ENCODE measurements at places on chromosomes 1 and 21. TPM values are rescaled to one million over a fixed set of nuclear protein-coding genes. Genes with fewer than 3 reads are reported as not detected.

The FCGR2B gene
- not detected for total RNA-seq

The FAM78B gene
- 0.13 TPM for total RNA-seq

The MORC3 gene
- 21.0 TPM for total RNA-seq

The HPCA gene
- not detected for total RNA-seq

- no peak overlapping the region for H3K27ac ChIP-seq
- peaks cover 1% of the 10 kb centered on the region for H3K27me3 ChIP-seq
- peaks cover 27% of the 10 kb centered on the region for H3K4me1 ChIP-seq
- no peaks in the 10 kb centered on the region for H3K36me3 ChIP-seq
- no peak for DNase-seq
These were observed 1.3 kb downstream of the PKP1 start for GRCh38 chr1:201284636-201285035.

The IFI44L gene
- total RNA-seq = 29.7 TPM

DNA sequence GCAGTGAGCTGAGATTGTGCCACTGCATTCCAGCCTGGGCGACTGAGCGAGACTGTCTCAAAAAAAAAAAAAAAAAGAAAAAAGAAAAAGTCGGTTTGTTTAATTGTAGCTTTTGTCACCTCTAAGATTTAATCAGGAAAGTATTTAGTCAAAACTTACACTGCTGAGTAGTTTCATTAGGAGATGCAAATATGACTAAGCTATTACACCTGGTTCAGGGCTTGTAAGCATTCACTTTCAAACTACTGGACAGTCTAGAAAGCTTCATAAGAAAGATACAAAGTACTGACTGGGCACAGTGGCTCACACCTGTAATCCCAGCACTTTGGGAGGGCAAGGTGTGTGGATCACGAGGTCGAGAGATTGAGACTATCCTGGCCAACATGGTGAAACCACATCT, 75.9 kb upstream of the CACYBP start:
- H3K36me3 ChIP-seq = no peaks in the 10 kb centered on the region
- H3K4me1 ChIP-seq = no peaks in the 10 kb centered on the region
- H3K27ac ChIP-seq = no peak overlapping the region
- H3K4me3 ChIP-seq = no peak overlapping the region
- no peaks in the 10 kb centered on the region for H3K27me3 ChIP-seq

DNA sequence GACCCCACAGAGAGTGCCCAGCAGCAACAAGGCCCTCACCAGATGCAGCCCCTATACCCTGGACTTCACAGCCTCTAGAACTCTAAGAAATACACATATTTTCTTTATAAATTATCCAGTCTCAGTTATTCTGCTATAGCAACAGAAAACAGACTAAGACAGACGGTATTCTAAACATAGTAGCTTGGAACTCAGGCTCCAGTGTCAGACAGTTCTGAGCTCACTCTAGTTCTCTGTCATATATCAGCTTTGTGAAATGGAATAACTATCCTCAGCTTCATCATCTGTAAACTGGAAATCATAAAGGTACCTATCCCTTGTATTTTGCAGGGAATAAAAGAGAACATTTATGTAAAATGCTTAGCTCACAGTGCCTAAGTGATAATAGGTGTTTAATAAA, 127.4 kb downstream of the GLUL start:
- H3K36me3 ChIP-seq = no peaks in the 10 kb centered on the region
- peaks cover 9% of the 10 kb centered on the region for H3K4me1 ChIP-seq
- no peak overlapping the region for H3K4me3 ChIP-seq

DNA sequence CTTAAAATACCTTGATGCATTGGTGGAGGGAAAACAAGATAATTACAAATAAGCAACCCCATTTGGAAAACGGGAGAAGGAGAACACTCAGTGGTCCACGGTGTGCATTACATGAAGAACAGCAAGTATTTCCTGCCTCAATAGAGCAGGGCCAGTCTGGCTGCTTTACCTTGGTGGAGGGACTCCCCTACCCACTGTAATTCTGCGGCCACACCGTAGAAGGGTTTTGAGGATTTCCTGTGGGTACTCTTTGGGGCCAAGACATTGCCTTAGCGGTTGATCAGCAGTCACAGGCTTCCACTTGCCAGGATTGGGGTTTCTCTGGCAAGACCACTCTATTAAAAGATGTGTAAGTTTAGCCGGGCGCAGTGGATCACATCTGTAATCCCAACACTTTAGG, 16.3 kb upstream of the TMEM54 start:
- H3K4me3 ChIP-seq = no peak overlapping the region
- peaks cover 10% of the 10 kb centered on the region for H3K4me1 ChIP-seq
- H3K36me3 ChIP-seq = no peaks in the 10 kb centered on the region
- H3K27me3 ChIP-seq = no peaks in the 10 kb centered on the region

The OLFM3 gene
- not detected for total RNA-seq

- H3K4me1 ChIP-seq = peaks cover 7% of the 10 kb centered on the region
- H3K36me3 ChIP-seq = no peaks in the 10 kb centered on the region
- no peaks in the 10 kb centered on the region for H3K27me3 ChIP-seq
These were observed 136.9 kb upstream of the L1TD1 start for GRCh38 chr1:62057641-62058290.

DNA sequence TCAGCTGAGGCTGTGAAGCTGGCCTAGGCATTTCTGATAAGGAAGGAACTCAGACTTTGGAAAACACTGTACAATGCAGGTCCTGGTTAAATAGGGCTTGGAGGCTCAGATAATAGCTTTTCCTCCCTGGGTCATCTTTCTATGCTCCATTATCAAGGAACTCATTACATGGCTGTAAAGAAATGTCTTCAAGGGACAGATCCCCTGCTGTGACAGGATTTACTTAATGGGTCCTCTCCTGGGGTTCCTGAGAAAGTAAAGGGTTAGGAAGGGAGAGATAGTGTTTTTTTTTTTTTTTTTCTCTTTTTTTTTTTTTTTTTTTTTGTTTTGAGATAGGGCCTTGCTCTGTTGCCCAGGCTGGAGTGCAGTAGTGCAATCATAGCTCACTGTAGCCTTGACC, 14.1 kb upstream of the SVBP start:
- H3K4me3 ChIP-seq = no peak overlapping the region
- DNase-seq = no peak
- no peak overlapping the region for H3K27ac ChIP-seq
- no peaks in the 10 kb centered on the region for H3K4me1 ChIP-seq
- H3K36me3 ChIP-seq = peaks cover 21% of the 10 kb centered on the region

The CD84 gene
- not detected for total RNA-seq

GRCh38 chr1:232040260-232040659, 413.7 kb downstream of the DISC1 start:
- DNase-seq = no peak
- no peak overlapping the region for H3K4me3 ChIP-seq
- no peak overlapping the region for H3K27ac ChIP-seq
- H3K36me3 ChIP-seq = peaks cover 3% of the 10 kb centered on the region
- H3K27me3 ChIP-seq = no peaks in the 10 kb centered on the region
- no peaks in the 10 kb centered on the region for H3K4me1 ChIP-seq

The SF3B4 gene
- 54.7 TPM for total RNA-seq

The HRNR gene
- total RNA-seq = not detected

The LCE3D gene
- not detected for total RNA-seq

The ERICH3 gene
- total RNA-seq = not detected

DNA sequence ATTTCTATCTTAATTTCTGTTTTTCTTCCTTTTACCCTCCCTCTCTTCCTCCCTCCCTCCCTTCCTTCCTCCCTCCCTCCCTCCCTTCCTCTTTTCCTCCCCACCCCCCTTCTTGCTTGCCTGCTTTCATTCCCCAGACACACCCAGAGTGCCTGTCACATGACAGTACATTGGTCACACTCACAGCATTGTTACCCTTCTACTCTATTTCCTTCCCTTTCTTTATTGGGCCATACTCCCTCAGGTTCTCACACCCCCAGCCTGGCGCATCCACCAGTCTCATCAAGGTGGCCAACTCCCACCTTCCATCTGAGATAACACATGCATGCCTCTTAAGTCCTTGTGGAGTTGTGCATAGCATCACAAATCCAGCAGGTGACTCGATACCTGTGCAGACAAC, 10.9 kb downstream of the TMPRSS3 start:
- H3K4me3 ChIP-seq = no peak overlapping the region
- H3K4me1 ChIP-seq = peaks cover 13% of the 10 kb centered on the region
- no peak overlapping the region for H3K27ac ChIP-seq

GRCh38 chr1:109268431-109269211, 14.3 kb downstream of the PSRC1 start:
- no peak overlapping the region for H3K4me3 ChIP-seq
- H3K4me1 ChIP-seq = peaks cover 12% of the 10 kb centered on the region
- no peaks in the 10 kb centered on the region for H3K27me3 ChIP-seq

DNA sequence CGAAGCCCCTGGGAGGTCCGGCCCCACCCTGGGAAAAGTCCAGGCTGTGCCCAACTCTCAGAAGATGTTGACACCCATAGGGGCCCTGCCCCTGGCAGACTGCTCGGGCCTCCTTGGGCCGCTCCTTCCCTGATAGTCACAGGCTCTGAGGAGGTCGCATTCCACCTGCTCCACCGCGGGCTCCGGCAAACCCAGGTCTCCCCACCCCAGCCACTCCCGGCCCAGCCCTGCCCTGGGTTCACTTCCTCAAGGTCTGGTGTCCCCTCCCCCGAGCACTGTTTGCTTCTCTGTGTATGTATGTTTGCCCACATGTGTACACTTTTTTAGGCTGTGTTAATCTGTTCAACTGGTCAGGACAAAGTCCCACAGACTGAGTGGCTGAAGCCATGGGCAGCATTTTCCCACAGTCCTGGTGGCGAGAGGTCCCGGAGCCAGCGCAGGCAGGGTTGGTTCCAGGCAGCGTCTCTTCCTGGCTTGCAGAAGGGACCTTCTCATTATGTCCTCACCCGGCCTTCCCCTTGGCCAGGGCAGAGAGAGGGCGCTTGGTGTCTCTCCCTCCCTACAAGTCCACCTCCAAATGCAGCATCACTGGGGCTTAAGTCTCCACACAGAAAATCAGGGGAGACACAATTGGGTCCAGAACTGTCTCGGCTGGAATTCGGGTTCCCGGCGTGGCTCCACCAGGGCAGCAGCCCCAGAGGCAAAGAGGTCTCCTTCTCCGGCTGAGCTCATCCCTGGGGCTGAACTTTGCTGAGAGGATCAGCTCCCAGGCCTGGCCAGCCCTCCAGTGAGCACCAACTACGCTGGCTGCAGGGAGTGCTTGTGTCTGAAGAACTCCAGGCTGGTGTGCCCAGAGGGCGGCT, 10.5 kb upstream of the PRXL2B start:
- H3K4me1 ChIP-seq = no peaks in the 10 kb centered on the region
- peaks cover 3% of the 10 kb centered on the region for H3K36me3 ChIP-seq
- peaks cover 5% of the 10 kb centered on the region for H3K27me3 ChIP-seq
- H3K27ac ChIP-seq = no peak overlapping the region

GRCh38 chr1:162676087-162676486, 43.8 kb downstream of the DDR2 start:
- H3K27ac ChIP-seq = peak overlapping the region; percentile 79
- no peak for DNase-seq
- H3K4me1 ChIP-seq = peaks cover 90% of the 10 kb centered on the region
- peaks cover 15% of the 10 kb centered on the region for H3K36me3 ChIP-seq
- H3K27me3 ChIP-seq = no peaks in the 10 kb centered on the region

- H3K27ac ChIP-seq = no peak overlapping the region
- peaks cover 16% of the 10 kb centered on the region for H3K4me1 ChIP-seq
- no peak overlapping the region for H3K4me3 ChIP-seq
- DNase-seq = no peak
These were observed 102.3 kb downstream of the KCNJ15 start for GRCh38 chr21:38359090-38359489.

- no peaks in the 10 kb centered on the region for H3K36me3 ChIP-seq
- H3K4me1 ChIP-seq = peaks cover 20% of the 10 kb centered on the region
- peak overlapping the region; percentile 63 for H3K27ac ChIP-seq
- H3K27me3 ChIP-seq = no peaks in the 10 kb centered on the region
These were observed 11.0 kb downstream of the PRDM15 start for GRCh38 chr21:41868062-41868710.

DNA sequence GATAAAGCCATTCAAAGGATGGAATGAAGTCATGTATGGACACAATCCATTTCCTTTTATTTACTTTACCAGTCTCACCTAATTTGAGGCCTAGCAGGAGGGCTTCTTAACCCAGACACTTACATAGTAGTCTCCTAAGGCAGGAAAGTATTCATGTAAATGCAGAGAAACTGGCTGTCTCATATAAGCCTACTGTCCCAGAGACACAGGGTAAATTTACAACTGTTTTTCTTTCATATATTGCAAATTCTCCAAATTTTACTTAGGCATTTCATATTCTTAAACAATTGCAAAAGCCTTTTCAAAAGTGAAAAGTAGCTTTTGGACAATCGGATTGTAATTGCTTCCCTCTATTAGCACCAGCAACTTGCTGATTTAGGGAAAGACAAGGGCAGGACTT, 29.9 kb downstream of the SPAG17 start:
- no peaks in the 10 kb centered on the region for H3K36me3 ChIP-seq
- H3K4me1 ChIP-seq = peaks cover 50% of the 10 kb centered on the region
- no peak for DNase-seq
- H3K27me3 ChIP-seq = no peaks in the 10 kb centered on the region
- no peak overlapping the region for H3K27ac ChIP-seq

GRCh38 chr1:62481681-62482080, 44.8 kb downstream of the USP1 start:
- no peak overlapping the region for H3K4me3 ChIP-seq
- H3K27me3 ChIP-seq = no peaks in the 10 kb centered on the region
- H3K4me1 ChIP-seq = peaks cover 5% of the 10 kb centered on the region

DNA sequence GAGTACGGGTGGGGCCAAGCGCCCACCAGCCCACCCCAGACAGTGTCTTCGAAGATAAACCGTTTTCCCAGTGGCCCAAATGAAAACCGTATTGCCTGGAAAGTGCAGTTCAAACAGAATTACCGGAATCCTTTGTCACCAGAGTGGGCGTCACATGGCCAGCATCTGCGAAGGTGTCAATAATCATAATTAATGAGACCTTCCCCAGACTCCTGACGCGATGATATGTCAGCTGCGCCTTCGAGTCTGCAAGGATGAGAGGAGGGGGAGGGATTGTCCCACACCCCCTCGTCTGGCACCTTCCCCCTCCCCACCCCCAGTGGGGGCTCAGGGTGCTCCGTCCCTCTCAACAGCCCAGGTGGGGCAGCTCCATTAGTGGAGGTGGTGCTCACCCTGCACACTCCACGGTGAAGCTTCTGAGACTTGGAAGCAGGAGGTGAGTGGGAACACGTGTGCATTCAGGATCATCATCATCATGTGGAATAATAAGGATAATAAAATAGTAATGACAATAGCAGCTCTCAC, 215.1 kb downstream of the PTPRU start:
- H3K36me3 ChIP-seq = no peaks in the 10 kb centered on the region
- no peak overlapping the region for H3K27ac ChIP-seq
- H3K4me3 ChIP-seq = no peak overlapping the region
- H3K4me1 ChIP-seq = no peaks in the 10 kb centered on the region
- H3K27me3 ChIP-seq = peaks cover 11% of the 10 kb centered on the region

The LEFTY1 gene
- total RNA-seq = 0.56 TPM

DNA sequence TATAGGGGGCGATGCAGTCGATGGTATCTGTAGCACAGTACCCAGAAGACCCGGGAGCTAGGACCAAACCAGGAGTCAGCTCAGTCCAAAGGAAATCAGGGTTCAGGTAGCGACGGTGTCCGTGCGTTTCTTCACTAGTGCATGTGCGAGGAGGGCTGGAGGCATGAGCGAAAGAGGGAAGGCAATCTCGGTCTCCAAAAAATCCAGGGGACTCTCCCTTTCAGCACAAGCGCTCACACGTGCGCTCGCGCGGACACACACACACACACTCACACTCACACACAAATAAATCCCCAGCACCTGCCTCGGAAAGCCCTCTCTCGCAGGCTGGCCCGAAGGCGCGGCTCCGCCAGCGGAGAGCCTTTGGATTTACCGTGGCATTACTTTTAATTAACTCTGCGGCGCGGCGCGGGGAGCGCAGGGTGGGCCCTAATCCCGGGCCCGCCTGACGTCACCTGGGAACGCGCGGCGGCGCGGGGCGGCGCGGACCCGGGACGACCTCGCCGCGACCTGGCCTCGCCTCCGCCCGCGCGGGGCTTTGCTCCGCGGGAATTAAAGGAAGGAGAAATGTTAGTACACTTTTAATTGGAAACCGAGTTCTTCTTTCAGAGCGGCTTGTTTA, 121.2 kb downstream of the LMX1A start:
- no peak for DNase-seq
- H3K36me3 ChIP-seq = no peaks in the 10 kb centered on the region
- H3K27me3 ChIP-seq = peaks cover 65% of the 10 kb centered on the region
- H3K4me3 ChIP-seq = peak overlapping the region; percentile 60
